ENCODE measurements at places on chromosomes 16 and 17. TPM values are rescaled to one million over a fixed set of nuclear protein-coding genes. Genes with fewer than 3 reads are reported as not detected.
A peak's percentile ranks its signal among the peaks of the same experiment; 100 is the strongest.

CDRT15 gene
- not detected for total RNA-seq

CCDC144A gene
- 6.1 TPM for total RNA-seq

UBE2G1 gene
- 82.5 TPM for total RNA-seq

NECAB2 gene
- total RNA-seq = not detected

GRN gene
- total RNA-seq = 49.5 TPM

C16orf92 gene
- not detected for total RNA-seq

SLC22A31 gene
- 1.2 TPM for total RNA-seq

TMEM97 gene
- 60.4 TPM for total RNA-seq

PDF gene
- 15.6 TPM for total RNA-seq

MYH8 gene
- total RNA-seq = not detected

SLC5A11 gene
- total RNA-seq = 2.4 TPM

HBQ1 gene
- not detected for total RNA-seq

- no peak for DNase-seq
Measured at GRCh38 chr17:82970818-82971590, 108.4 kb upstream of the METRNL start.

- DNase-seq = no peak
Measured at GRCh38 chr17:22506231-22506630, 813.9 kb downstream of the KCNJ18 start.

- DNase-seq = no peak
Measured at GRCh38 chr16:89805136-89805905, 11.1 kb downstream of the FANCA start.

DNA sequence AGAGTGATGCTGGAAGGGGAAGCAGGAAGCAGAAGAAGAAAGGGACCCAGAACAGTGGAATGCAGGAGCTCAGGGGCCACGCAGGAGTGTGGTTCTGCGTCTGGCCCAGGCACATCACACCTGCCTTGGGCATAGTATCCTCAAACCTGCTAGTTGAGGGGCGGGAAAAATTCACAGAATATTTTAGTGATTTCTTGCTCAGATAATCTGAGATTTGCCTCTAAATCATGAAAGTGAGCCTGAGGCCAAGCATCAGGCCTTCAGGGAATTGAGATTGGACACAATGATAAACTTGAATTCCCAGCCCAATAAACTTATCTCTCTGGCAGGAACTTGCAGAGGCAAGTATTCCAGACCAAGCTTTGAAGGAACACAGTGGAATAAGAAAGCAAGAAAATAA, 48.5 kb upstream of the CCL2 start:
- no peak for DNase-seq

DNA sequence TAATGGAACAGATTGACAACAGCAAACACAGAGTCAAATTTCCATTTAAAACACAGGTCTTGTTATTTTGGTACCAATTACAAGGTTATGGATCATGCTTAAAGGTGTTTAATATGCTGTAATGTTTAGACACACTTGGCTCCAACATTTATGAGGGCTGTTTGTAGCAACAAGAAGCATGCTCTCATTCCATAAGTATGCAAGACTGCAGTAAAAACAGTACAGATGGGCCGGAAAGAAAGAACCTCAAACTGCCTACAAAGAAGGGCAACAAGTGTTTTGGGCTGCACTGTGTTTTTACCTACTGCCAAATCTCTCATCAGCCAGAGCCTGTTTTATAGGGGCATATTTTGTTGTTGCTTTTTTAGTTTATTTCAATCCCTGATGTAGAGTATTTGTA, 100.5 kb upstream of the HS3ST3A1 start:
- DNase-seq = no peak

DNA sequence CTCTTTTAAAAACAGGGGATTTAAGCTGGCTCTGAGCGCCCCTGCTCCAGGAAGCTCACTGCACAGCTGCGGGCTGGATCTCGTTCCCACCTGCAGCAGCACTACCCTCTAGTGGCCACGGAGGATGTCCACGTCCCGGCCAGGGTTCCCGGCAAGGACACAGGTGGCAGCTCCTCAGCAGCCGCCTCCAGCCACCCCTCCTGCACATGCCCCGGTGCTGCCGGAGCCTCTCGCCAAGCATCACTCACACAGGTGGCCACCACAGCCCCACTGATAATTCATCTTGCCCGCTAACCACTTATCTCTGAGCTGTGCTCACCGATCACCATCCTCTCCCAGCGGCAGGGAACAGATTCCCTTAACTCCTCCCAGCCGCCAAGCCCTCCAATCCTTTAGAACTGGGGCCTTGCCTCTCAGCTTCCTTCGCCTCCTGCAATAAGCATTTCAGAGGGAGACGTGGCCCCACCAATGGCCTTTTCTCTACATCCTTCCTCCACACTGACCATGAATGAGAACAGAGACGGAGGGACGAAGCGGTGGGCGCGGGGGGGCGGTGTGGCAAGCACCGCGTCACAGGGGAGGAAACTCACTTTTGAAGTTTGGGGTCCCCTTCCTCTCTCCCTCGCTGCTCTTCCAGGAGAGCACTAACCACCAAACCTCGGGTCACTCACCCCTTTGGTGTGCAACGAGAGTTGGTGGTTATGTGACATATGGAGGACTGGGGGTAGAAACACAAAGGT, 222.1 kb downstream of the RBFOX3 start:
- no peak for DNase-seq

- no peak for DNase-seq
Measured at GRCh38 chr17:27747462-27748359, 52.6 kb downstream of the NOS2 start.

- peak; percentile 44 for DNase-seq
Measured at GRCh38 chr17:79949656-79950209, 85.9 kb downstream of the TBC1D16 start.

GRCh38 chr17:78819402-78819801, 21.2 kb downstream of the USP36 start:
- no peak for DNase-seq

- DNase-seq = no peak
Measured at GRCh38 chr16:27330542-27330941, 16.8 kb downstream of the IL4R start.

DNA sequence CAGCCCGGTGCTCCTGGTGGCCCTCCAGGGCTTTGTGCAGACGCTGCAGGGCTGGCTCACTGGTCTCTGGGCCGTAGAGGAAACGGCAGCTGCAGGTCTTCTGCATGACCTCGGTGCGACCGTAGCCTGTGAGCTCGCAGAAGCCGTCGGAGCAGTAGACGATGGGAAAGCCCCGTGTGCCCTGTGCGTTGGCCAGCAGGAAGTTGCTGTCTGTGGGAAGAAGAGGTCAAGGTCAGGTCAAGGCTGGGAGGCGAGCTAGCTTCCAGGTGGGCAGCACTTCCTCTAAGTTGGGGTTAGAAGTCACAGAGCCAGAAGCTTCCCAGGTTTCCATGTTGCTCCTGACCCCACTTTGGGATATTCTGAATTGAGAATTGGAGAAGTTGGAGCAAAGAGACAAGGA, 2.1 kb downstream of the KCNH4 start:
- DNase-seq = no peak

- DNase-seq = no peak
Measured at GRCh38 chr16:80611171-80611929, 70.6 kb downstream of the DYNLRB2 start.

DNA sequence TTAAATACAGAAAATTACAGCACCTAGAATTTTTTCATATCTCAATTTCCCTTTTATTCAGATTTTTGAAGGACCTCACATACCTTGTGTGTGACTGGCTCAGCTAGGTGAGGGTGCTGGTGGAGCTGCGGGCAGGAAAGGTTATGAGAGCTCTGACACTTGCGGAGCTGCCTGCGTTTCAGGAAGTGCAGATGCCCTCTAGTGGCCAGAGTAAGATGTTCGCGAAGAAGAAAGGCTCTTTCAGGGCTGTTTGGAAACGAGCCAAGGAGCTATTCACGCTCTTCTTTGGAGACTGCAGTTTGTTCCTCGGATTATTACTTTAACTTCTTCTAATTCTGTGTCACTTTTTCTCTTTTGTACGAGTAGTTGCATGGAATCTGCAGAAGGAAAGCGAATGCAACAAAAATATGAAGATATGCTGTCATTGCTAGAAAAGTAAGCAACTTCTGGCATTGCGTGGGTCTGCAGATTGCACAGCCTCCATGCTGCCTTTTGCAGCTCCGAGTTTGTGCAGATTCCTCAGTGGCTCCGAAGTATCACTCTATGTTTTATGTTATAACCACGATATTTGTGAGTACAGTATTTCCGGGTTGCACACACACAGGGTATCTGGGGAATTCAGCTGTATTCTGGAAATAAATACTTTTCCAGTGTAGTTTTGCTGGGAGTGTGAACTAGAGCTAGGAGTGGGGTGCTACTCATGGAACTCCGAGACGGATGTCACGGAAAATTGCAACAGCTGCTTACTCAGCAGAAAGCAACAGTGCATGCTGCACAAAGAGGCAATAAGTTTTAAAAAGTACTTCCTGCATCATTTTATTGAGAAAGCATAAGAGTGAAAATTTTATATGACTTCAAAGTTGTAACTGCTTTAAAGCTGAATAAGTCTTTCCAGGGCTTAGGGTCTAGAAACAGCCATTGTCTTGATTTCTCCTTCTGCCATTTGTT, 46.3 kb downstream of the DNAH9 start:
- no peak for DNase-seq

GRCh38 chr17:2295575-2295974, 8.0 kb downstream of the SMG6 start:
- DNase-seq = no peak

DNA sequence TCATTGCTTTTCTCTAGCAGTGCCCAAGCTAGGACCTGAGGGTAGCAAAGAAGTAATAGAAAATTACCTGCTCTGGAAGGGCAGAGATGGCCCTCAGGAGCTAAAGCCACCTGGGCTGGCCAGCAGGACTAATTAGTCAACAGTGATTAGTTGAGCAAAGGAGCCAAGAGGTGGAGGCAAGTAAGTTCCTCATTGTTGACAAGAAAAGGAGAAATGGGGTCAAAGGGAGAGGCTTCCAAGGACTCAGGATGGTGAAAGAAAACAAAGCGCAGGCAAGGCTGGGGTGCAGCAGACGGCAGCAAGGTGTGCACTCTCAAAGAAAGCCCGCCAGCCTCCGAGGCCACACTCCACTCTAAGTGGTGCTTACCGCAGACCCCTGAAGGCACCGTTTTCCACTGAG, 44.6 kb downstream of the CMTM4 start:
- no peak for DNase-seq

DNA sequence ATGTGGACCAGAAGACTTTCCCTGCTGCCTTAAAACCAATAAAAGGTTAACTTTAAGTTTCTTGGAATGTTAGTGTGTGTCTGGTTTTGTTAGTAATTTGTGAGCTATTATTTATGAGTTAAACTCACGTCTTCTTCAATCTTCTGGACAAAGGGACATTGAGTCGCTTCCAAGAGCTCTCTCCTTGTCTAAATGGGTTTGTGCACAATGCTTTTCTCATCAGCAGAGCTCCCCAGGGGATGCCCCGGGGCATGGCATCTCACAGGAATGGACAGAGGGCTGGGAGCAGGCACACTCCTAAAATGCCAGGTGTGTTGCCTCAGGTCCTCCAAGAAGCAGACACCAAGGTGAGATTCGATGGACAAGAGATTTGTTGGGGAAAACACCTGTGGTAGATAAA, 90.5 kb downstream of the RGS9 start:
- DNase-seq = no peak
